ENCODE measurements at places on chromosomes 2 and 18.

- no peak for DNase-seq
Measured at GRCh38 chr18:26457611-26458353, 90.6 kb downstream of the KCTD1 start.

- no peak for DNase-seq
Measured at GRCh38 chr18:57657542-57657941, 35.9 kb upstream of the NARS1 start.

- DNase-seq, result no peak
Measured at GRCh38 chr2:27010139-27010538, 22.6 kb upstream of the TMEM214 start.

- no peak for DNase-seq
Measured at GRCh38 chr2:66433945-66434678, 813 bp upstream of the MEIS1 start.

- no peak for DNase-seq
Measured at GRCh38 chr18:63191413-63191812, 128.2 kb downstream of the BCL2 start.

DNA sequence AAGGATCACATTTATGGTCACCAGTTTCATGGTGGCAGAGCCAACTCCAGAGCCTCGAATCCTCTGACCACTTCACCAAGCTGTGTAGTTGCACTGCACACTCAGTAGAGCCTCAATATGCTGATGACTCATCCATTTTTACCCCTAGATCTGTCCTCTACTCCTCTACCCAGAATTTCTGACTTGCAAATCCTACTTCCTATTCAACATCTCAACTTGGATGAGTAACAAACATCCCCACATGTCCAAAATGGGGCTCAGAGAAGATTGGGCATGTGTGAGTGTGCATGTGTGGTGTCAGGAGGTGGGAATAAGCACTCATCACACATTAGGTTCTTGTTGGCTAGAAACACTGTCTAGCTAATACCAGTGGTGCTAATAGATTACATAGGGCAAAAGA, 57.8 kb upstream of the IGFBP2 start:
- DNase-seq, result no peak

DNA sequence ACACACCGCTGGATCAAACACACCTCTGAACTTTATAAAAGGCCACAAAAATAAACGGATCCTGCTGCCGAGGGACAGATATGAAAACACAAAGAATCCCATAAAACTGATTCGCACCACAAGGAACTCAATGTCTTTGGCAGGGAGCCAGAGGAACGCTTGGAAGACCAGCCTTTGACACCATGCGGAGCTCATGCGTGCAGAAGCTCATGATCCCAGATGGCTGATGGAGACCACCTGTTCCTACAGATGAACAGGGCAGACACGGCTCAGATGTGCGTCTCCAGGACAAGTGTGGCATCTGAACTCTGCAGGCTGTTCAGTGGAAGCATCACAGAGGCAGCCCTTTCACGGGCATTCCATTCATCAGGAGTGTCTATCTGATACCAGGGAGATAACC, 24.9 kb downstream of the COPS9 start:
- DNase-seq, result no peak

DNA sequence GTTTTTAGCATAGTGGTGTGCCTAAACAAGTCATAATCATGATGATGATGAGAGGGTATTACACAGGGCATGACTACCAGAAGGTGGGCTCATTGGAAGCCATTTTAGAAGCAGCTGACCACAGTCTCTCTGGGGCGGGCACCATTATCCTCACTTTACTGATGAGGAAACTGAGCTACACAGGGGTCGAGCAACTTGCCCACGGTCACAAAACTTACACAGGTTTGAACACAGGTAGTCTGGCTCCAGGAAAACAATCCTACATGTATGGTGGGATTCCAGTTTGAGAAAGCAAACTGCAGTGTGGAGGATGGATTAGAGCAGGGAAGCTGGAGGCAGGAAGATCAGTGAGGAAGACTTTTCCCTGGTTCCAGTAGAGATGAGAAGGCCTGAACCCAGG, 6.2 kb downstream of the RHOB start:
- DNase-seq, result no peak

GRCh38 chr18:68399721-68400120, 315.2 kb downstream of the TMX3 start:
- DNase-seq, result no peak

GRCh38 chr2:111161971-111162370, 41.3 kb downstream of the BCL2L11 start:
- no peak for DNase-seq

GRCh38 chr2:79936715-79937114, 367.8 kb downstream of the LRRTM1 start:
- DNase-seq, result no peak

DNA sequence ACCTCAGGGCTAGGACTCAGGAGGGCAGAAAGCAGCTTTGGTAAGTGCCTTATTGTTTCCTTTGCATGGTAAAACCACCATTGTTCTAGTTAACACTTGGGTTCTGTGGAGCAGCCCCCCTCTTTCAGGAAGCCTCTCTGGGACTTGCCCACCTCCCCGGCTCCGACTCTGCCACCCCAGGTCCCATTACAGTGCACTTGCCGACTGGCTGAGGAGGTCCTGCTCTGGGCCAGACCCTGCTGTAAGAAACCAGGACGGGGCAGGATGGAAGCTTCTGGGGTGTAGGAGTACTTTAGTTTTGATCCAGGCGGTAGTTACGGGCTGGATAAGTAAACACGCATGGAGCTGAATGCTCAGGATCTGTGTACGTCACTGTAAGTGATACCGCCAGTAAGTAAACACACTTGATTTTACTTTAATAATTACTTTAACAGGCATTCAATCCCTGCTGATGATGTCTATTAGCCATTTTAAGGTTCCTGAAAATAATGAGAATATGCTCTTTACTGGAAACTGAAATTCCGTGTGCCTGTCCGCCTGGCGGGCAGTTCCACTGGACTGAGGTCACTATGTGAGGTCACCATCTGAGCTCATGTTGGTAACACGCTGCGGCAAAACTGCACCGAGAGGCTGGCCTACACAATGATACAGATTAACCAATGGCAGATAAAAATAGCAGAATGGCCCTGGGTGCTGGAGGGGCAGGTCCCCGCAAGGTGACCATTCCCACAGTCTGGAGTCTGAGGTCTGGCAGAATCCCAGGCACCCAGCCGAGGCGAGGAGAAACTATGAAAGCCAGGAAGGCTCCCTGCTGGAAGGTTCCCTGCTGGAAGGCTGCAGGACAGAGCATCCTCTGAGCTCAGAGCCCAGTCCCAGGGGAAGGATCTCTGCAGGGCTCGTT, 25.2 kb downstream of the HS1BP3 start:
- DNase-seq, result no peak

GRCh38 chr18:54805571-54806334, 22.5 kb upstream of the RAB27B start:
- no peak for DNase-seq

- no peak for DNase-seq
Measured at GRCh38 chr2:24743924-24744323, 49.3 kb downstream of the PTRHD1 start.

DNA sequence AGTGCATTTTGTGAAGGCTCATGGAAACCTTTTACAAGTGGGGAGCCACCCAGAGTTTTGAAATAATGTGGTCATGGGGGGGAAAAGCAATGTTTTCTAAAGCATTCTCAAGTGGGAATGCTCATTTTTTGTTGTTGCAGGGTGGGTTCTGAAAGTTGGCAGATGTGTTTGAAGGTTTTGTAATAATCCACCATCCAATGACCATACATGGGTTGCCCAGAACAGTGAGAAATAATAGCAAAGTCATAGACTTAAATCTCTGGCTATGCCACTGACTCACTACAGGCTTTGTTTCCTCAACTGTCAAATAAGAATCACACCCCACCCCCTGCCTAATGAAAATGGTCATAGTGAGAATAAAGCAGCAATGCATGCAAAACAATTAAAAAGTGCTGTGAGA, 2.9 kb downstream of the DSG3 start:
- DNase-seq, result no peak

DNA sequence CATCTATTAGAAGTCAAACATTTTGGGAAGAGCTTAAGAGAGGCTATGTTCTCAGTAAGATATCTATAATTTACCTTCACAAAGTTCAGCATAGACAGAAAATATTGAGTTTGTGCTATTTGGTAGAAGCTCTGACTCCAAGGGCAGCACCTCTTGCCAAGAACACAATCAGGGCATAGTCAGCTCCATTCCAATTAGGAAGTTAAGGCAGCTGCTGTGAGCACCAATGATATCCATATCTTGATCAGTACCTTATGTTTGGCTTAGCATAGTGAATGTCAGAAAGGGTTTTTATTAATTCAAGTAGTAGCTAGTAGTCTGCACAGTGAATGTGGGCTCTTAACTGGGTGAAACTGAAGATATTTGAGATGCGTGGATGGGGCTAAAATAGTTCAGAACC, 86.4 kb upstream of the SPRED2 start:
- no peak for DNase-seq

DNA sequence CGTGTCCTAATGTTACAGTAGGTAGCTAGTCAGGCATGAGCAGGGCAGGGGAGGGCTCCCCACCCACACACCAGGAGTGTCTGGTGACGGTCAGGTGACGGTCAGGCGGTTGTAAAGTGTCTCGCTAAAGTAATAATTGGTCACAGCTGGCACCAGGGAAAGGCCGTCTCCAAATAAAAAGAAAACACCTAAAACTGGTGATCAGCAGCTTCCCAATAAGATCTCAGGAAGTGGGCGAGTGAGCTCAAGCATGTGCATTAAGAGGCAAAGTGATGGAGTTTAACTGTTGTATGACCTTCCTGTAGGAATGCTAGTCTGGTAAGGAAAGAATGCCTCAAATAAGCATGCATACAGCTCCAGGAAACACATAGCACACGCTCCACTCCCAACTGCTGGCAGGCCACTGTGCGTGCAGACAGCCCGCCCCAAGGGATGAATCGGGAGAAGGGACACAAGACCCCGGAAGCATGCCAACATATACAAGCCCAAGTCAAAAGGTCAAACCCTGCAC, 177.1 kb downstream of the RNF144A start:
- no peak for DNase-seq

DNA sequence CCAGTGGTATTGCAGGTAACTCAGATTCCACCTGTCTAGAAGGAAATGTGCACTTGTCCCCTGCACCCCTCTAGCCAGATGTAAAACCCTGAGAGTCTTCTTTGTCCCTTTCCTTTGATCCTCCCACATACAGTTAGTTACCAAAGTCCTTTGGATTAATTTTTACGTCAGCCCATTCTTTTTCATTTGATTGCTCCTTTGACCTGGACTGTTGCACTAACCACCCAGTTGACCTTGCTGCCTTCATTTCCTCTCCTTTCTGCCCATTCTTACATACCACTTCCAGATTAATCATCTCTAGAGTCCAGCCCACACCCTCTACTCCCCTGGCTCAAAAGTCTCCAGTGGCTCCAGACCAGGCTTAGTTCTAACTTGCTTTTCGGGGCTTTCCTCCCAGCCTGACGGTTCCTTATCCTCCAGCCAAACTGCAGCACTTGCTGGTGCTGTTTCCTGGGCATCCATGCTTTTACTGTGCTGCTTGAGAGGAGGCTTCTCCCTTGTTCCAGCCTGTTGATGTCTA, 99.3 kb downstream of the SPTBN1 start:
- DNase-seq, result no peak

DNA sequence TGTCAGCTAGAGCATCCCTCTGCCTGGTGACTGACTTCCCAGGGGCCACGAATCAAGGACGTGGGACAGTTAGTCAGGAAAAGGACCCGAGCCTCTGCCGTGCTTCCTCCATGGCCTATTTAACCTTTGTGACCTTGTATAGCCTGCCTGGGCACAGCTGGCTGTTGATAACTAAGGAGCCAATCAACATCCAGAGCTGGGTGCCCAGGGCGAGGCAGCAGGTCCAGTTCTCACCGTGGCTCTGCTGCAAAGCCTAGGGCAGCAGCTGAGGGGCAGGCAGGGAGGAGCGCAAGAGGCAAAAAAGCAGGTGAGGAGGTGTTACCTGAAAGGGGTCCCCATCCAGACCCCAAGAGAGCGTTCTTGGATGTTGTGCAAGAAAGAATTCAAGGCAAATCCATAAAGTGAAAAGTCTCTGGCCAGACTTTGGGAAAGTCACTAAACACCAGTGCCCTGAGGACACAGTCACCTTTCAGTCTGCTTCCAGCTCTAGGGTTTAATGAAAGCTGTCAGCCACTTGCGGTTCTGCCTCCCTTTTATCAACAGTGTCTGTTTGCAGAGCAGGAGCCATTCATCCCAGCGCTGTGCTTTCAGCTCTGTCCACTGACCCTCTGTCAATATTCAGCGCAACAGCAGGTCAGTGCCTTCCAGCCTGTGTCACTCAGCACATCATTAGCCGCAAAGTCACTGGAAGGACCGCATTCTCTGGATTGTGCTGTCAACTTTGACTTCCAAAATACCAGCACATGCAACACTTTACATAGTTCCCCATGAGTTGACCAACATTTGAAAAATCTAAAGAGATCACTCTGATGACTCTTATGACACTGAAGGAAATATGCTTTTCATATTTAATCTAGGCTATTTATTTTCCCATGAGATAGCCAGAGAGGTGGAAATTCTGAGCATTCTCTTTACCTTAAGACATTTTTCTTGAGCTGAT, 38.6 kb upstream of the ASAP2 start:
- no peak for DNase-seq

- DNase-seq, result no peak
Measured at GRCh38 chr18:2990956-2991640, 21.8 kb downstream of the LPIN2 start.

DNA sequence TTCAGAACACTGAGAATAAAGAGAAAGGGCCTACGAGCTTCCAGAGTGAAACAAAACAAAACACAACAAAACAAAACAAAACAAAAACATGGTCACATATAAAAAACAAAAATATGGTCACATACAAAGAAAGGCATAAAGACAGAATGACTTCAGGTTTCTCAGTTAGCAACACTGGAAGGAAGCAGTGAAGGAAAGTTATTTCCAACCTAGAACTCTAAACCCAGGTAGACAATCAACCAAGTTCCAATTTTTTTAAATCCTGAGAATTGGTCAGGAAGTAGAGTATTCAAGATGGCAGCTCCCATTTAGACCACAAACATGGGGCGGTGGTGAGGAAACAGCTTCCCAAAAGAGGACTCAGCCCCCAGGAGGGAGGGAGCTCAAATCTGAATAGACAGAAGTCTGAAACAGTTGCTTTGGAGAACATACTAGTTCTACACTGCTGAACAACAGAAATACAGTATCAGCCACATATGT, 9.1 kb downstream of the DRC1 start:
- no peak for DNase-seq

DNA sequence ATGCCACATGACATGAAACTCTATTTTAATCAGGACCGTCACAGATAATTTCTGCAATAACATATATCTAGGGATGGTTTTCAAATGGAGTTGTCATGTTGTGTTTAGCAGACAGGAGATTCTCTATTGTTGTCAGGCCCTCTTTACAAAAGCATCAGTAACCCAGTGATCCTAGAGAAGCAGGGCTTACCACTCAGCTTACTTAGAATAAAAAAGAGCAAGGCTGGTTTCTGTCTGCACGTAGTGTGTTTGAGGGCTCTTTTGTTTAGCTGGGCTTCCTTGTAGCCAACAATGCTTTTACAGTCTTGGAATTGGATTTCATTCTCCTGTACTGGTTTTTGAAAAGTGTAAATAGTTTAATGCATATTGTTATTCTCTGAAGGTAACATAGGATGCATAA, 210.5 kb upstream of the NRP2 start:
- DNase-seq, result no peak
